Activated CD4-positive, alpha-beta T cell treated with anti-CD3 and anti-CD28 coated beads, Interleukin-2, amount 10 ng/mL, durations not matched to agents 7 days and 5 days (primary cell): ENCODE measurements at places on chromosomes 11 and 22. TPM values are rescaled to one million over a fixed set of nuclear protein-coding genes. Genes with fewer than 3 reads are reported as not detected.

The RIMBP3B gene
- 0.84 TPM for total RNA-seq

The RTN4RL2 gene
- total RNA-seq, result 0.35 TPM

The DYNC2H1 gene
- 1.3 TPM for total RNA-seq

The TUBA8 gene
- total RNA-seq, result 2.2 TPM

The GGT5 gene
- 0.35 TPM for total RNA-seq

DNA sequence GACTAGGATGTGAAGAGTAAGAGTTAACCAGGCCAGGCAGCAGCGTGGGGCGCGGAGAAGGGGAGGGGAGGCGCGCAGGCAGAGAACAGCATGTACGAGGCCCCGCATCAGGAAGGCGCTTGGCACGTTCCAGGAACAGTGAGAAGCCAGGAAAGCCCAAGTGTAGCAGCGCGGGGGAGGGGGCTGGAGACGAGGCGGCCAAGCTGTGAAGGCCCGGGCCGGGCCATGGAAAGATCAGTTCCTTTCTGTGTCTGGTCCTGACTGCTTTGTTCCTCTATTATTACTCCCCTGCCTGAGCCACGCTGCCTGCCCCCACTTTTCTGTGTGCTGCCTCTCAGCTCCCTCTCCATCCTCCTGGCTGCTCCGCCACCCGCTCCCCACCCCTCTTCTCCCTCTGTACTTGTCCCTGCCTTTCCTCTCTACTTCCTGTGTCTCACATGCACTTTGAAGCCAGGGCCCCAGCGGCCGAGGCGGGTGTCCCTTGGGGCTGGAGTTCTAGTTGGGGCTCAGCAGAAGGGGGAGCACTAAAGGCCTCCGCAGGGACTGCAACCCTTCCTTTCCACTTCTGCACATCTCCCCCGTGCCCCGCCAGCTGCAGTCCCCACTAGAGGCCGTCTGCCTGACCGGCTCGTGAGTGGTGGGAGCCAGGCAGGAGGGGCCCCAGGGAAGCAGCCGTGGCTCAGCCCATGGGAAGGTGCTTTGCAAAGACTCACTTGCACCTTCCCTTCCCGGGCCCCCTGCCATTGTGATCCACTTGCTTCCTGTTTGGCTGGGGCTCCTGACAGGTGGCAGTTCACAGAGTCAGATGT is 63.7 kb downstream of the PRDM11 start:
- DNase-seq, result no peak
- no peak overlapping the region for H3K27ac ChIP-seq
- no peaks in the 10 kb centered on the region for H3K27me3 ChIP-seq
- H3K36me3 ChIP-seq, result no peaks in the 10 kb centered on the region

- H3K36me3 ChIP-seq, result no peaks in the 10 kb centered on the region
- no peaks in the 10 kb centered on the region for H3K4me1 ChIP-seq
- H3K4me3 ChIP-seq, result no peak overlapping the region
- DNase-seq, result no peak
- H3K27ac ChIP-seq, result no peak overlapping the region
- peaks cover 2% of the 10 kb centered on the region for H3K27me3 ChIP-seq
Measured at GRCh38 chr22:27601195-27601594, 200.4 kb downstream of the MN1 start.

DNA sequence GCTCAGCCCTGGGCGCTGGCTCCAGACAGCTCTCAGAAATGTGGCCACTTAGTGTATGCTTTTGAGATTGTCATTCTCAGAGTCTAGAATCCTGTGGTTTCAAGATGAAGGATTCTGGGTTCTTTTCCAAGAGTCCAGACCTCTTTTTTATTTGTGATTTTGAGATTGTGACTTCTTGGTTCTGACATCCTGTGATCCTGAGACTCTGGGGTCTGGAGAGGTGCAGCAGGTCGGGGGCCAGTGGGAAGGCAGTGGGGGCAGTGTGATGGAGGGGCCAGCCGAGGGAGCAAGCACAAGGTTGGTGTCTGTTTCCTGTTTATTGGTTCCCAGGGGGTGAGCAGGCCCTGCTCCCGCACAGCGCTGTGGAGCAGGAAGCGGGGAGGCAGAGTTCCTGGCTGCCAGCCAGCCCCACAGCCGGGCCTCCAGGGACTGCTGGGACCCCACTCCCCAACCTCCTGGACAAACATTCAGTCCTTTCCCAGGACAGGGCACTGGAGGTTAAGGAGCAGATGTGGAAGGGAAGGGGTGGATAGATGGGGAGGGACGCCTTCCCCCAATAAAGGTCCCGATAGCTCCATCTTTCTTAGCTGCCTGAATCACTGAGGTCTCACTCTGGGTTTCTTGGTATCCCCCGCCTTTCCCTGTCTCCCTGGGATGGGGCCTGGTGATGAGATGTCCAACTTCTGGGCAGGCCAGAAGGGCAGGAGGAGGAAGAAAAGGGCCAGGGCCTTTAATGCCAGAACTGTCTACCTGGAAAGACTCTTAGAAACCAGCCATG is 13.7 kb downstream of the ARHGEF17 start:
- no peak for DNase-seq
- H3K27me3 ChIP-seq, result no peaks in the 10 kb centered on the region
- H3K4me1 ChIP-seq, result peaks cover 4% of the 10 kb centered on the region
- no peak overlapping the region for H3K27ac ChIP-seq

- H3K4me1 ChIP-seq, result peaks cover 7% of the 10 kb centered on the region
- no peaks in the 10 kb centered on the region for H3K36me3 ChIP-seq
- peaks cover 30% of the 10 kb centered on the region for H3K27me3 ChIP-seq
- no peak for DNase-seq
Measured at GRCh38 chr22:21030621-21031544, 1.5 kb downstream of the SLC7A4 start.

DNA sequence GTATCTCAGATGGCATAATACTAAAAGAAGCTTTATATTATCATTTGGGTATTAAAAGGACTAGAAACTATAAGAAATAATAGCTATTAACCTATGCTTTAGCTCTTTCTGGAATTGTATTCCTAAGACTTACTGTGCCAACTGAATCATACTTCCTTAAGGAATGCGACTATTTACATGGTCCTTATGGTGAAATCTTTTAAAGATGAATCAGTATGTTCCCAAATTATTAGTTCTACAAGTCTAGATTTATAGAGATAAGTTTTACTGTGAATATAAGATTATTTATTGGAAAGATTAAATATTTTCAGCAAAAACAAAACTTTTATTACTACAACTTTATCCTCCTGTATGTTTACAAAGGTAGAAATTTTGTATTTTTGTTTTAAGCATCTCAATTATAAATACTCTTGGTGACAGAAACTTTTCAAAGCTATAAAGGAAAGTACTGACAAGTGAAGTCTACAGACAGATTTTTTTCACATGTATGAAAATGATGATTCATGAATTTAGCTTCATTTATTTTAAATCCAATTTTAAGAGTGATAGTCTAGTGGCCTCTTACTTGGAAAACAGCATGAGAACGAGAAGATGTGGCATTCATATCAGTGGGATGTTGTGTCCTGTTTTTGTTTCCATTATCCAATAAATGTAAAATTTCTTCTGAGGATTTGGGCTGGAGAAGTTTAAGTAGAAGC is 17.8 kb downstream of the KIF18A start:
- no peak overlapping the region for H3K27ac ChIP-seq
- no peak overlapping the region for H3K4me3 ChIP-seq
- H3K27me3 ChIP-seq, result no peaks in the 10 kb centered on the region
- peaks cover 7% of the 10 kb centered on the region for H3K4me1 ChIP-seq
- DNase-seq, result no peak

DNA sequence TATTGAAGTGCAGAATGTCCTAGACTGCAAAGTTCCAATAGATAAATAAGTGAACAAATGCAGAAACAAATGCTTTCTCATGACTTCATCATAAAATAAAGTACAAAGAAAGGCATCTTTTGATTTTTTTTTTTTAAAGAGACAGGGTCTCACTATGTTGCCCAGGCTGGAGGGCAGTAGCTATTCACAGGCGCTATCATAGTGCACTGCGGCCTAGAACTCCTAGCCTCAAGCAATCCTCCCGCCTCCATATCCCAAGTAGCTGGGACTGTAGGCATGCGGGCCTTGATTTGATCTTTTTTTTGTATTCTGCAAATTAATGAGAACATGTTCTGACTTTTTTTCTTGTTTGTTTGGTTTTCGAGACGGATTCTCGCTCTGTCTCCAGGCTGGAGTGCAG is 2.4 kb downstream of the ARCN1 start:
- DNase-seq, result no peak
- H3K27ac ChIP-seq, result no peak overlapping the region
- peaks cover 54% of the 10 kb centered on the region for H3K4me1 ChIP-seq
- peaks cover 25% of the 10 kb centered on the region for H3K36me3 ChIP-seq
- no peaks in the 10 kb centered on the region for H3K27me3 ChIP-seq

DNA sequence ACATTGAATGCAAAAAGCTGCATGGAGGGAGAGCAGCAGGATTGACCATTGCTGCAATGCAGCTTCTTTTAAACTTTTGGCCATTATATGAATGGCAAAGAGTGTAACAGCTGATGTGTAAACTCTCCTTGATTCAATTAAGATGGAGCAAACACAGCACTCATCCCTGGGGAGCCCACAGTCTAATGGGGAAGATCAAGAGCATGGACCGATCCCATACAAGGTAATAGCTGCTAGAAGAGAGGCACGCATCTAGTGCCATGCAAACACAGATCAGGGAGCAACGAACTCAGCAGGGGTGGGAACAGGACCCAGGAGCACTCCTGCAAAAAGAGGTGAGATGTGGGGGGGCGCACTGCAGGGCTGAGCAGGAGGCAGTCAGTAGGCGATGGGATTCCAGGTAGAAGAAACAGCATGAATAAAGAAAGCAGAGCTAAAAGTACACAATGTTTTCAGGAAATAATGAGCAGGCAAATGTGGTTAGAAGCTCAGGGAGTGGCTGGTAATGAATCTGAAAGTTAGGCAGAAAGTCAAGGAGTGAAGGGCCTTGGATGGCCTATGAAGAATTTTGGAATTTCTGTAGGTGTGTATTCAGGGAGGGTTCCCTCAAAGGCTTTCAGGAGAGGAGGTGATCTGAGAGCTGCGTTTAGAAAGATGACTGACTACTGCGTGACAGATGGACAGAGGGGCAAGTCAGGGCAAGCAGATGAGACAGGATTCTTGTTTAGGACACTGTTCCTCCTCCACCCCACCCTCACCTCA is 17.2 kb upstream of the BMAL1 start:
- DNase-seq, result no peak
- H3K4me1 ChIP-seq, result peaks cover 20% of the 10 kb centered on the region
- no peak overlapping the region for H3K4me3 ChIP-seq
- H3K36me3 ChIP-seq, result no peaks in the 10 kb centered on the region
- peaks cover 30% of the 10 kb centered on the region for H3K27me3 ChIP-seq

DNA sequence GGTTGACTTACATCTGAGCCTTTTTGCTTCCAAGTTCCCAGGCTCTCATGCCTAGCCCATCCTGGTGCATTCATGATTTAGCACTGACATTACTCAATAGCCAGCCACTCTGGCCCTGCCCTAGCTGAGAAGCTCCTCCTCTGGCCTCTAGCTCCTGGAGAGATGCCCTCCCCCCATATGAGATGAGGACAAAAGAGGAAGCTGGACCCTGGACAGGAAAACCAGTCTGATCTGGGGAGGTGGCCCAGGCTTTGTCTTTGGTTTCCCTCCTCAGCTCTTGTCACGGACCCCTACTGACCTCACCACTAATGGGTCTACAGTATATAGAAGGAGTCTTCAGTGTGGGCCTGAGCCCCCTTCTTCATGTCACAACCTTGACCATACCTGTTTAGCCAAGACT is 3.0 kb downstream of the RHOG start:
- peaks cover 68% of the 10 kb centered on the region for H3K4me1 ChIP-seq
- peak overlapping the region; percentile 94 for H3K4me3 ChIP-seq
- H3K27ac ChIP-seq, result peak overlapping the region; percentile 99
- H3K36me3 ChIP-seq, result peaks cover 53% of the 10 kb centered on the region
- H3K27me3 ChIP-seq, result no peaks in the 10 kb centered on the region
- DNase-seq, result no peak

- peaks cover 13% of the 10 kb centered on the region for H3K36me3 ChIP-seq
- H3K4me3 ChIP-seq, result peak overlapping the region; percentile 73
- H3K4me1 ChIP-seq, result peaks cover 73% of the 10 kb centered on the region
- peak overlapping the region; percentile 82 for H3K27ac ChIP-seq
- H3K27me3 ChIP-seq, result no peaks in the 10 kb centered on the region
- no peak for DNase-seq
Measured at GRCh38 chr22:44667276-44667675, 34.7 kb upstream of the PRR5 start.
